ENCODE measurements at places on chromosomes 3 and 15. TPM values are rescaled to one million over a fixed set of nuclear protein-coding genes. Genes with fewer than 3 reads are reported as not detected.

The TBCCD1 gene
- 19.3 TPM for total RNA-seq

The PLSCR2 gene
- total RNA-seq = not detected

The FGF7 gene
- total RNA-seq = 0.17 TPM

The MKRN2OS gene
- total RNA-seq = not detected

The ALDH1A3 gene
- total RNA-seq = 15.3 TPM

The RBP2 gene
- not detected for total RNA-seq

The C3orf52 gene
- 16.8 TPM for total RNA-seq

The PAQR9 gene
- total RNA-seq = not detected

The ADCY5 gene
- total RNA-seq = 0.43 TPM

The WWTR1 gene
- total RNA-seq = 198 TPM

The AP3B2 gene
- not detected for total RNA-seq

The GP9 gene
- 0.11 TPM for total RNA-seq

The KLHL6 gene
- total RNA-seq = 0.26 TPM

The PLCH1 gene
- not detected for total RNA-seq

The CTXND1 gene
- not detected for total RNA-seq

The CRYBG3 gene
- total RNA-seq = 24.4 TPM

The GOLGA6D gene
- not detected for total RNA-seq

The SUCNR1 gene
- not detected for total RNA-seq

The OSTN gene
- not detected for total RNA-seq

The ITPR1 gene
- total RNA-seq = 27.9 TPM

The PLCL2 gene
- total RNA-seq = 13.7 TPM

The SH3GL3 gene
- total RNA-seq = not detected

The FETUB gene
- not detected for total RNA-seq

The UBA7 gene
- 24.9 TPM for total RNA-seq

The SCAANT1 gene
- total RNA-seq = not detected

The MRAS gene
- 4.9 TPM for total RNA-seq

The PLA2G4D gene
- total RNA-seq = not detected

The TNNC1 gene
- total RNA-seq = not detected

The KNG1 gene
- not detected for total RNA-seq

The GPR15 gene
- total RNA-seq = not detected

The KIAA1143 gene
- 24.6 TPM for total RNA-seq

The HYAL3 gene
- 19.0 TPM for total RNA-seq

The ITIH1 gene
- total RNA-seq = not detected

The FAM107A gene
- 0.09 TPM for total RNA-seq

The WDR49 gene
- total RNA-seq = 0.17 TPM

The HRG gene
- not detected for total RNA-seq

The GOLGA6B gene
- not detected for total RNA-seq

All from dermis lymphatic vessel endothelial cell (primary cell).